EL (cell line): ENCODE measurements at places on chromosomes 6 and 20.

GRCh38 chr20:45290677-45291355, 15.8 kb upstream of the RBPJL start:
- DNase-seq: peak; percentile 84

- DNase-seq: no peak
Measured at GRCh38 chr6:43045371-43045930, 8.2 kb downstream of the CUL7 start.

GRCh38 chr6:24429146-24429545, 26.4 kb downstream of the MRS2 start:
- DNase-seq: no peak

DNA sequence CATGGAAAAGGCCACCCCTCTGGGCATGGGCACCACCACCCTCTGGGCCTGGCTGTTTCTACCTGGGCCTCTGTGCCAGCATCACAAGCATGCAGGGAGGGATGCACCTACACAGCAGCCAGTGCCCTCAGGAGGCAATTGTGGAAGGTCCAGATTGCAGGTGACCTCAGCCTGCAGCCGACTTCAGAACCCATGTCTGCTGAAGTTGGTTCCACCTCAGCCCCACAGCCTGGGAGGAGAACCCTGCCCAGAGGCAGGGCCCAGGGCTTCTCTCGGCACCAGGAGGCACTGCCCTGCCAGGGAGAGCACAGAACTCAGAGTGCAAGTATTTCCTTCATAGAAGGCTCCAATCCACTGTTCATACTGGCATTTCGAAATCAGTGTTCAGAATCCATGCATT, 149.8 kb downstream of the TTLL2 start:
- no peak for DNase-seq

DNA sequence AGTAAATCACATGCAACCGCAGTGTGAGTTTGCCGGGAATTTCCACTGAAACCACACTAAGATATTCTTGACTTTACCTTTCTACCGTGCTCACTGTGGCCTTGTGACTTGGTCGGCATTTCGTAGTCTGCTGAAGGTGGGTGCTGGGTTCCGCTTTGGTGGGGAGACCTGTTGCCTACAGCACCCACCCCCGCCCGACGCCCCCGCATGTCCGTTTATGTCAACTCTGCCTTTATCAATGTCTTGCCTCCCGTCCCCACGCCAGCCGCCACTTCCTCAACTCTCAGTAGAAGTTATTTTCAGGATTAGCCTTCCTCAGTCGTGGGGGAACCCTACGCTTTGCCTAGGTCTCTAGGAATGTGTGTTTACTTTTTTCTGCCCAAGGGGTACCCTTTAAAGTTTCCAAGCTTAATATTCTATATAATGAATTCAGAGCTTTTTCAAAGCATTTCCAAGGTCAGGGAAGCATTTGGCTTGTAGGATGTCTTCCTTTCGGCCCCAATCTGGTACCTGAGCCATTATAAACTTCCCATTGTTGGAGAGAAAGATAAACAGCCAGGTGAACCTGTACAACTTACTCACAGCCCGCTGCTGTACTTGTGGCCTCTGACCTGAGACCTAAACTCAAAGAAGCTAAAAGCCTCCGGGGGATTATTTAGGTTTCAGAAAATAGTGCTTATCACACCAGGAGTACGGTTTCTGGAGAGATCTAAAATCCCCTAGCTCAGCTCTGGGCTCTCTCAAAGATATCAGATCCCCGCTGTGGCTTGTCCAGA, 54.2 kb downstream of the TBC1D7 start:
- no peak for DNase-seq

DNA sequence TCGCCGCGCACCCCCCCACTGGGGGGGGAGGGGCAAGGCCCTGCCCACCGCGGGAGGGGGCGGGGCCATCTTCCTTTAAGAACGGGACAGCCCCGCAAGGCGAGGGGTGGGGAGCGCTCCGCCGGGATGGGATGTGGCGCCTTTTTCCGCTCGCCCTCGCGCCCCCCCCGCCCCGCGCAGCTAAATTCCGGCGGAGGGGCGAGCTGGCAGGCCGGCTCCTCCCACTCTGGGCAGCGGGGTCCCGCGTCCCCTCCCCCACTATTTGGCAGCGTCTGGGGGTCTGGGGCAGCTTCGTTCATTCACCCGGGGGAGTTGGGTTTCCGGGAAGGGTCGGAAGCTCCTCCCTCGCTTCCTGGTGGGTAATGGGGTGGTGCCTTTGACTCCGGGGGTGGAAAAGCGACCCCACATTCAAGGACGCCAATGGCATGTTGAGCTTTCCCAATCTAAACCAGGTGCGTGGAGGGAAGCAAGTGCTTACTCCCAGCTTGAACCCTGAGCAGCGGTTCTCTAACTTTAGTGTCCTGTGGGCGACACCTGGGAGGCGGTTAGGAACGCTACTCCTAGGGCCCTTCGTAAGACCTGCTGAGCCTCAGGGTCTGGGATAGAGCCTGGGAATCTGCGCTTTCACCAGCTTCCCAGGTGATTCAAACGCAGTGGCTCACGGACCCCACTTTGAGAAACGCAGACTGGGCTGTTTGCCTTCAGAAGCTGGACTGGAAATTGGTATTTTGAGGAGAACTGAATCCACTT, 927 bp downstream of the ASXL1 start:
- DNase-seq: peak; percentile 78

DNA sequence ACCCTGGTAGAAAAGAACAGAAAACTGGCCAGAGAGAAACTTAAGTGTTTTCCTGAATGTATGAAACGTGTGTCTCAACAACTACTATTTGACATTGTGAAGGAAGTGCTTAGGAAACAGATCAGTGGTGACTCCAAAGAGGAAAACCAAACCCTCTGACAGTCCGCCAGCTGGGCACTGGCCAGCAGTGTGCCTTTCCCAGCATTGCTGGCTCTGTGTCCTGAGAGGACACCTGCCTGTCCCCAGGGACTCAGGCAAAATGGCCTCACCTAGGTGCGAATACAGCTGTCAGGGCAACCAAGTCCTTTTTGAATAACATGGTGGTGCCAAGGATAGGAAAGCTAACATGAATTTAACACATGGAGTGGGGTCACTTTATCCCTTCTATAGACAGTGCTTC, 72.5 kb downstream of the NDUFAF5 start:
- no peak for DNase-seq

- DNase-seq: no peak
Measured at GRCh38 chr20:50270569-50270968, 79.9 kb downstream of the CEBPB start.

- no peak for DNase-seq
Measured at GRCh38 chr6:3533981-3534380, 77.1 kb upstream of the SLC22A23 start.
